ENCODE measurements at places on chromosomes 12 and 14.

DNA sequence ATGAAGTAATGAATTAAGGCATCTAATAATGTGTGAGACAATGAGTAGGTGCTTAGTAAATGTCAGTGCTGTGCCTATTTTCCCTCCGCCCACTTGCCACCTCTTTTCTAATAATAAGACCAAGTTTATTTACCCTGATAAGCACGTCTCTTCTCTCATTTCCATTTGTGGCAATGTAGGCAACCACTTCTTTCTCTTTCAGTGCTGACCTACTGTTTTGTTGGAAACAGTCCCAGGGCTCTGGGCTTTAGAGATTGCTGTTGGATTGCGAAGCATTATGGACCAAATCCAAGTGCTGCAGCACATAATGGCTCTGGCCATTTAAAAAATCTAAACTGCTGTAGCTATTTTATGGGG lies 141.3 kb upstream of the PLEKHG7 start:
- DNase-seq = no peak

GRCh38 chr14:24996930-24997725 lies 52.8 kb downstream of the STXBP6 start:
- DNase-seq = no peak

- DNase-seq = no peak
Observed at GRCh38 chr12:95198914-95199313, 18.4 kb downstream of the FGD6 start.

- DNase-seq = no peak
Observed at GRCh38 chr14:53032161-53032803, 81.4 kb upstream of the FERMT2 start.

DNA sequence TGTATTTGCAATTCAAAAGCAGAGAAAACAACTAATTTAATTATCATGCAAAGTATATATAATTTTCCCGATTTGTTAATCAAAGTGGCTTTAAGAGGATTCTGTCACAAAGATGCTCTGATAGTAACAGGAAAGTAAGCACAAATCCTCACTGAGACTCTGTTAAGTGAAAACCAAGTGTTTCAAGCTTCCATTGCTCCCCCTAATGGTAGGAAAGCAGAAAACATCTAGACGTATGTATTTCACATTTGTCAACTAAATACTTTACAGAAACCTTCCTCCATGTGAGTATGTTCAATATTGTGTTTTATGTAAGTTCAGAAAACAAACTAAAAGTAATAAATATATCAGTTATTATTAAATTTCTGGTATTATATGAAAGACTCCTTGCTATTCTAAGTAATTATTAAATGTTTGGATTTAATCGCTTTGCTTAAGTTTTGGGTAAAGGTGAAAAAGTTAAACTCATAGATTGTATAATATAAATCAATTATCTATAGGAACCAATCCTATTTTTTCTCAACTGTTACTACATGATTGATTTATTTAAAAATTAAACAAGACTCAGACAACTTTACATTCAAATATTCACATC lies 1.5 kb upstream of the NTS start:
- DNase-seq = no peak

- no peak for DNase-seq
Observed at GRCh38 chr14:59330455-59330854, 134.7 kb downstream of the GPR135 start.

DNA sequence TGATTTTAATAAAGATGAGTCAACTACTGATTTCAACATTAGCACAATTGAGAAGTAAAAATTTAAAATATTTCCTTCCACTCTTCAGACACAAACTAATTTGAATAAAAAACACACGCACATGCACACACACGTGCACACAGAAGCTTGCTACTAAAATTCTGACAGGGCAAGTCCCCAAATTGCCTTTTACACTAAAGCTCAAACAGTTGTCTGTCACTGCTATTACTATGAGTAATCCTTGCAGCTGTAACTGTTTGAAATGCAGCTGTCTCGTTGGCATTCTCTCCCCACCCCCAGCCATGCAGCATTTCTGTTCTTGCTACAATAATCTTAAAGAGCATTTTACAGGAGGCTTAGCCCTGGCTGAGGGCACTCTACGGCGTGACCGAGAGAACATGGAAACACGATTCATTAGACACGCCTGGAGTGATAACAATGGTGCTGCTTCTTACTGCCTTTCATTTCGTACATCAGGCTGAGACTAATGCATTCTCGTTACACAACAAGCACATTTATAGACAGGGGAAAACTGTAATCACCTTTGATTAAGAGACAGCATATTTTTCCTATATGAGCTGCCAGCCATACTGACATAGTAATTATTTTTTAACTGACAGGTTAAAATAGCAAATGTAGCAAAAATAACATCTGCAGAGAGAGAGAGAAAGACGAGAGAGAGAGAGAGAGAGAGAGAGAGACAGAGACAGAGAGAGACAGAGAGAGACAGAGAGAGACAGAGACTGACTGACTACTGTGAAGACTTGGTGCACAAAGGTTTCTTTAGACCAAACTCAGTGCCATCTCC lies 153.8 kb downstream of the MED13L start:
- DNase-seq = peak; percentile 38
